Activated CD4-positive, alpha-beta T cell treated with anti-CD3 and anti-CD28 coated beads, Interleukin-2, amount 50 U/mL, for 4 hours (primary cell): ENCODE measurements at places on chromosomes 2 and 18.

DNA sequence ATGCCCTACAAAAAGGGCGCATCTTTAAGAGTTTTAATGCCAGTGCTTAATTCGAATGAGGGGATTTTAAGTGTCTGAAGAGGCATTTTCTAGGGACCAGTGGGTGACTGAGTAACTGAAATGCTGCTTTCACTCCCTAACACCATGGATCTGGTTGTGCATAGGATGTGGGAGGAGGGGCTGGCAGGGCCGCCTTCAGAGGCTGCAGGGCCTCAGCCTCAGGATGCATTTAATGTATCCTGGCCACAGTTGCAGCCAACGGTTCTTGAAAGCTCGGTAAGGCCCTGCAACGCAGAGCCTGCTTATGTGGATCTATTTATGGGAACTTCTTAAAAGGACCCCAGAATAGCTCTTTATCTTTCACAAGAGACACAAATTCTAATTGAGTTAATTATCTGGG lies 25.8 kb upstream of the IL18RAP start:
- no peak for DNase-seq

GRCh38 chr18:33146014-33146413 lies 294.5 kb downstream of the CCDC178 start:
- DNase-seq = no peak

- DNase-seq = no peak
Measured at GRCh38 chr18:75358928-75359327, 68.6 kb downstream of the SMIM21 start.

DNA sequence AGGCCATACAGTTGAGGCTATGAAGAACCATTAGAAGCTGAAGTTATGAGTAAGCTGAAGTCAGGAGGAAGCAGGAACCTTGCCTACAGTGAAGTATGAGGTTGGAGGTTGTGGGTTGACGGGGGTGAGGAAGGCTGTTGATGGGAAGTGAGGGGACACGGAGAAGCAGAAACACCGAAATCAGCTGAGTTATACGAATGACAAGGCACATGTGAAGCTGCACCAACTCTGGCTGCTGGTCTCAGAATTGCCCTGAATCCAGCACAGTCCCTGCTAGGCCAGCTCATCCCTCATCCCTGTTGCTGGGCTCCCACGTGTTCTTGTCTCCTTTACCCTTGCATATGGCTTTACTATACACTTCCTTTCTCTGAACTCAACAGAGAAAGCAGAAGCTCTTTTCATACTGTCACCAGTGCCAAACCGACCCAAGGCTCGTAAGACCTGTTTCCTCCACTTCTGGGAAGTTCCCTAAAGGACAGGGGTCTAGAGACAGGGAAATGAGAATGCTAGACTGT lies 9.2 kb upstream of the TMEM247 start:
- no peak for DNase-seq

DNA sequence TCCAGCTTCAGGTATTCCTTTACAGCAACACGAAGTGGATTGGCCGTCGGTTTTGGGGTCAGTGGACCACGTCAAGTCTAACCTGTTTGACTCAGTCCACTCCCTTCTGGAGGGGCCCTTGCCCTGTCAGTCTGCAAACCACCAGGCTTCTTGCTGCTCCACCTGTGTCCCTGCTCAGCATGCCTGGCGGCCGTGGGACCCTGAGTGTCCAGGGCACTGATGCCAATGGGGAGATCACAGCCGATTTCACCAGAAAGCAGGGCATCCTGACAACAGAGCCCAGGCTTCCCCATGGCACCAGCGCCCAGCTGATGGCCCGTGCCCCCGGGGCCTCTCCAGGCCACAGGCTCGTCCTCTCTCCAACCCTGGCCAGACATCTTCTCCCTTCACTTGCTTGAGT lies 41.2 kb upstream of the HS6ST1 start:
- DNase-seq = no peak

- DNase-seq = no peak
Measured at GRCh38 chr2:8661736-8662135, 20.1 kb upstream of the ID2 start.

DNA sequence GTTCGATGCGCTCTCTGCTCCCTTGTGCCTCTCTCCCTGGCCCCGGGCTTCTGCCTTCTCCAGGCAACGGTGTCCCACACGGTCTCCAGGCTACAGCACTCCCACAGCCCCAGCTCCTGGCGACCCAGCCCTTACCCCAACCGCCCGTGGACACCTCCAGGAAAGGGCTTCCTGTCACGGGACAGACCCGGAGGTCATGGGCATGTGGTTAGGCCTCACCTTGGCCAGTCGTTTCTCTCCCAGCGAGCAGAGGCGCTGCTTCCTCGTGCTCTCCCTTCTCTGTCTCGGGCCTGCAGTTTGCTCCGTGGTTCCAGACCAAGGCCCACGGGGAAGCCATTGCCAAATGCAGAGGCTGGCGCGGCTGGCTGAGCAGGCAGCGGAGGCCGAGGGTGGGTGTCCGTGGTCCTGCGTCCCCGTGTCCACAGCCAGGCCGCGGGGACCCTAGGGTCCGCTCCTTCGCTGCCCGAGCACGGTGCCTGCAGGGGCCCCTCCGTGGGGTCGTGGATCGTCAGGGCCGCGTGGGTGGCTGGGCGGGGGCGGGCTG lies 61.0 kb upstream of the IL1RL1 start:
- no peak for DNase-seq

GRCh38 chr2:233464531-233465240 lies 101.9 kb downstream of the USP40 start:
- no peak for DNase-seq

DNA sequence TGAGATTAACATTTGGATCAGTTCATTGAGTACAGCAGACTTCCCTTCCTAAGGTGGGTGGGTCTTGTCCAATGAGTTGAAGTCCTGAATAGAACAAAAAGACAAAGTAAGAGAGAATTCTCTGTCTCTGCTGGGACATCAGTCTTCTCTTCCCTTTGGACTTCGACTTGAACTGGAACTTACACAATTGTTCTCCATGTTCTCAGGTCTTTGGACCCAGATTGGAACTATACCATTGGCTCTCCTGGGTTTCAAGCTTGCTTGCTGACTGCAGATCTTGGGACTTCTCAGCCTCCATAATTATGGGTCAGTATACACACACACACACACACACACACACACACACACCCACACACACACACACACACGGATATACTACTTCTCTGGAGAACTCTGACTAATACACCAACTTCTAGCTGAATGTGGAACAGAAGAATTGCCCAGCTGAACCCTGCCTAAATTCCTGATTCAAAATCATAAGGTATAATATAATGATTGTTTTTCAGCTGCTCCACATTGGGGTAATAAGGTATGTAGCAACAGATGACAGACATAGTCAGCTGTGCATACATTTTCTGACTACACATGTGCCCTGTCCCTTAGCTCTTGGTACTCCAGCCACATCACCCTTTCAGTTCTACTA lies 214.0 kb downstream of the TGIF1 start:
- no peak for DNase-seq

DNA sequence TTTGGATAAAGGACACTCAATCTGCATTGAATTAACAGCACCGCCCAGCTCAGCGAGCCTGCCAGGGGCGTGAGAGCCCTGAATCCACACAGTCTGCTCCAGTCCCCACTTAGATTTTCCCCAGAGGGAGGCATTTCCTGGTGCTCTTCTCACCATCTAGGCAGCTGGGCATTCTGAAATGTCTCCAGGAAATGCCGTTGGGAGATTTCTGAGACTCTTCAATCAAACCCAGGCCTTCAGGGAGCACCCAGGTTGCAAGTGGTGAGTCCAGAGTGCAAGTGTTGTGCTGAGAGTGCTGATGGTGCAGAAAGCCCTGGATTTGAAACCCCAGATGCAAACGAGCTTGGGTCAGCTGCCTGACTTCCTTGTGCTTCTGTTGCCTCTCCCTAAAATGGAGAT lies 23.4 kb upstream of the TMEM37 start:
- no peak for DNase-seq

- DNase-seq = no peak
Measured at GRCh38 chr2:41355794-41356193, 692.0 kb upstream of the PKDCC start.

GRCh38 chr2:169683054-169683424 lies 11.2 kb downstream of the CFAP210 start:
- no peak for DNase-seq

GRCh38 chr2:73203055-73203681 lies 794 bp downstream of the NOTO start:
- no peak for DNase-seq

- no peak for DNase-seq
Measured at GRCh38 chr2:241986836-241987641, 117.5 kb downstream of the RTP5 start.

DNA sequence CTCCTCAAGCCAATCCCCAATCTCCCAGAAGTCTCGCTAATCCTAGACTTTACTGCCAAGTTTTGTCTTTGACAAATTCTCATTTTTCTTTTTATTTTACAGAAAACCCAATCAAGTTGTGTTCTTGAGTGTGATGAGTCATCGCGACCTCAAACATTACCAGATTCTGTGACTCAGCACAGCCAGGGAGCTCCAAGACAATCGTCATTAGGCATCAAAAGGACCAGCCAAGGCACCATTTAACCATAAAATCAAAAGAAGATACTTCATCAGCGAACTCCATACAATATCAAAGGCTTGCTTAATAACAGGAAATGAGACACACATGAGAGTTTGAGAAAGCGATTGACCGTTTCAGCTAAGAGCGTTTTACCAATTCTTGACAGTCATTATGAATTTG lies 146.2 kb upstream of the AGAP1 start:
- no peak for DNase-seq

- DNase-seq = no peak
Measured at GRCh38 chr2:9025746-9026145, 22.3 kb upstream of the MBOAT2 start.

- DNase-seq = no peak
Measured at GRCh38 chr2:8552293-8552801, 129.5 kb upstream of the ID2 start.

DNA sequence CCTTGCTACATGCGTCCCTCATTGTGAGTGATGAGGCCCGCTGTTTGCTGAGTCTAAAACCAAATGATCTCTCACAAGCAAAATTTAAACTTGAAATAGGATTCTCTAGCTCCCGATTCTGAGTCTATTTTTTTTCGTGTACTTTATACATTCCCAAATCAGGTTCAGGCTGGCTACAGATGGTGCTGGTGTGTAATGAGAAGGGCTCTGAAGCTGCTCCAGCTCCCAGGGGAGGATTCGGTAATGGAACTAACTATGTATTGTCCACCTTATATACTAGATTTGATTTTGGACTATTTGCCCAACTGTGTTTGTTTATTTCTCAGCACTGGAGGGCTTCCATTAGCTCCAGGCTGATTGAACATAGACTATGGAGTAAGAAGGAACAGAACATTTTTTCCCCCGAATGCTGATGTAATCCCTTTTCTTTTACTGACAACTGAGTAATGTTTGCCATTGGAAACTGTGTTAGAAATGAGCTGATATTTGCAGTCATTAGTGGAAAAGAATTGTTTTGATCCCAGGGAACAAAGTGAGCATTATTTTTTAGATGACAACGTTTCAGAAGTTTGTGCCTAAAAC lies 274.0 kb upstream of the FIGN start:
- DNase-seq = no peak

- no peak for DNase-seq
Measured at GRCh38 chr2:49770919-49771318, 616.6 kb upstream of the FSHR start.

DNA sequence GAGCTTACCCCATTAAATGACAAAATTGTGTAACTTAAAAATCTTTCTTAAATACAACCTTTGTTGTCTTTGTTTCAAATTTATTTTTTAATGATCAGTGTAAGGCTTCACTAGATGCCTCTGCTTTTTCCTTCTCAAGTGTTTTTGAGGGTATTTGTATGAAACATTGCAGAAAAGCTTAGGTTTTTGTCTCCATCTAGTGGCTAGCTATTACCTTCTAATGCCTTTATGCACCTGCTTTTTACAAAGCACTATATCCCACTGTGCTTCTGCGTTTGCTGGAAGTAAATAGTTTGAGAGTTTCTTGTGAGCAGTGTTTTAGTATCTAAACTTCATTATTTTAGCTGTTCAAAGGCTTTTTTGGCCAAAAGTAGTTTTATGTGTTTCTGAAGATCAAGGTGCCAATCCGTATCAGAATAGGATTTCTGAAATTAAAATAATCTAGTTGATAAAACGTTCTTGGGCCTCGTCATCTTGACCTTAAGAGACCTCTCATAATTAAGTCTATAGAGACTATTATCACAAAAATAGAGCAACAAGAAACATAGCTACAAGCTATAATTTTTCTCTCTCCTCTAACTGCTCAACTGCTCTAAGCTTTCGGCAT lies 47.0 kb downstream of the IWS1 start:
- no peak for DNase-seq

DNA sequence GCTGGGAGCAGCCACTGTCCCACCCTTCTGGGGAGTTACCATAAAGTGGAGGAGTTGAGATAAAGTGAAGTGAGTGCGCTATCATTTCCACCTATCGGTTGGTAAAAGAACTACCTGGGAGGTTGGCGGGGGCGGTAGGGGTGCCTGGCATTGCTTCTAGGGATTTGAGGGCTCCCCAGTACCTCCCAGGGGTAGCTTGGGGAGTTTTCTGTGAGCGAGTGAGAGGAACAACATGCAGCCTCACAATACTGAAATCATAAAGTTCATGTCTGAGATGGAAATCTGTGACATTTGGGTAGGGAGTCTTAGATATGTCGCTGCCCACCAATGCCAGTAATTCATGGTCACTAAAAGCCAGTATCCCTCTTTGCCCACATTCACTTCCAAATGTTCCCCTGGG lies 68.7 kb downstream of the PRKCE start:
- no peak for DNase-seq

DNA sequence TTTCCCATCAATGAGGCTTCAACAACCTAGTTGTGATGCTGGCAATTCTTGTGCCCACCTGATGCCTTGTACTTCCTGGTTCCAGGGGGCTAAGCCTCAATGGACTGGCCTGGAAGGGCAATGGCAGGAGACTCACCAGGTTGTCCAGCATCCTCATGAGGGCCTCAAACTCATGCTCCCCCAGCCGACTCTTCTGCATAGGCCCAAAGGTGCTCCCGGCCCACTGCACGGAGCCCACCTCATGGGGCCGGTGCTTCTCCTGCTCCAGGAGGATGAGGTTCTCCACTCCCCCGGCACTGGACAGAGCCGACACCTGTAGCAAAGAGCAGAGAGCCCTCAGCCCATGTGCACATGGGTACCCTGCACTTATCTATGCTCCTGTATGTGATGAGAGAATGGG lies 84.5 kb downstream of the ADD2 start:
- DNase-seq = no peak

- DNase-seq = no peak
Measured at GRCh38 chr2:185978634-185979407, 240.2 kb downstream of the FSIP2 start.

DNA sequence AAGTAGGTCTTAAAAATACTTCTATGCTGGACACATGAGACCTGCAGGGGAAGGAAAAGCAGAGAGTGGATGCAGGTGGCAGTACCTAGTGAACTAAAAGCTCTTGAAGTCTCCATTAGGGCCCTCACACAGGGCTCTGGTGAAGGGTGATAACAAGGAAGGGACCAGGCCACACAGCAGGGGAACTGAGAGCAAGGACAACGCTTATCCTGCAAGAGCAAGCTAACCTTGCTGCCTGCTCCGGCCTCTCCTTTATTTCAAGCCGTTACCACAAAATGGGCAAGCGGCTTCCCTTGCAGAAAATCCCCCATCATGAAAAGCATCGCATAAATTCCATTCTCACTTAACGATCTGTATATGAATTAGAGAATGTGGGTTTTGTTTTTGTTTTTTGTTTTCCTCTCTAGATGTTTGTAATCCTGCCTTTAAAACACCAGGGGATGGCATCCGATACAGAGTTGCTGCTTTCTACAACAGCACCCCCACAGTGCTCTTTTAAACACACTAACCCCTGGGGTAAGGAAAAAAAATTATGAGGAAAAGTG lies 64.5 kb downstream of the CACNB4 start:
- DNase-seq = no peak
